ENCODE measurements at places on chromosomes 16 and 17.

- DNase-seq: peak; percentile 88
Measured at GRCh38 chr17:38559051-38559879, 46.5 kb downstream of the SRCIN1 start.

DNA sequence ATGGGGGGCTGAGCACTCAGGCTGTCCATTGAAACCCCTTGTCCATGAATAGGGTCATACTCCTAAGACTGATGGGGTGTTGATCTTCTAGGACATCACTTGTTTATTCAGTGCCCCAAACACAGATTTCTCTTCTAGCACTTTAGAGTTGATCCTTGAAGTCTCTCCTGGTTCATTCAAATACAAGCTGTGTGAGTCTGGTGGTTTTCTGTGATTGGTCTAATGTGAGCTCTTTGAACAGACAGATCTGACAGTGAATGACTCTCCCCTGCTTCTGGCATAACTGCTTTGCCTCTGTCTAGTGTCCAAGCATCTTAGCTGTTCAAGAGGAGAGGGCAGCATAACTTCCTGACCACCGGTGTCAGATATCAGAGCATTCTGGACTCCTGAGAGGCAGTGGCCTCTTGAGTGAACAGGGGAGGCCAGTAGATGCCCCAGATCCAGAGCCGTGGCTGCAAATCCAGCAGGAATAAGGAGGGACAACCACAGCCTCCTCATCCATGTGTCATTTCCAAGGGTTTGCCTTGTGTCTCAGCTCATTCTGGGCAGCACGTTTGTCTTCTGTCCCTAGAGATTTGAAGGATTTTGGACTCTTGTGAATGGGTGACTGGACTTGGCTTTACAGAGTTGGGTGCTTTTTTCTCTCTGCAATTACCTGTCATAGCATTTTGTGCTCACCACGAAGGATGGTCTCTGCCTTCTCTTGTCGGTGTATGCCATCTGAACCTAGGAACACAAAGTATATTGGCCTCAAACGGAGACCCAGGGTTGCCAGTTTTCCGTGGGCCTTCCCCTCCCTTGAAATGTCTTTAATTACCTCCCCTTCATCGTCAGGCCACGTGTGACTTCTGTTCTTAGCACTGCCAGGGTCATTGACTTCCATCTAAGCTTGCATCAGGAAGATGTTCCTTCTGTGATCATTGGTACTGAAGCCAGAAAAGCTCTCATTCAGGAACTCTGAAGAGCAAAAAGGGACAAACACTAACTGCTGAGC, 13.9 kb upstream of the CLEC18C start:
- no peak for DNase-seq

GRCh38 chr17:78341559-78342448, 18.1 kb downstream of the SOCS3 start:
- no peak for DNase-seq

- no peak for DNase-seq
Measured at GRCh38 chr17:51103050-51103449, 17.6 kb downstream of the SPAG9 start.

- no peak for DNase-seq
Measured at GRCh38 chr17:15307710-15308111, 33.7 kb downstream of the TEKT3 start.

GRCh38 chr17:31838636-31839225, 20.3 kb downstream of the COPRS start:
- DNase-seq: no peak

DNA sequence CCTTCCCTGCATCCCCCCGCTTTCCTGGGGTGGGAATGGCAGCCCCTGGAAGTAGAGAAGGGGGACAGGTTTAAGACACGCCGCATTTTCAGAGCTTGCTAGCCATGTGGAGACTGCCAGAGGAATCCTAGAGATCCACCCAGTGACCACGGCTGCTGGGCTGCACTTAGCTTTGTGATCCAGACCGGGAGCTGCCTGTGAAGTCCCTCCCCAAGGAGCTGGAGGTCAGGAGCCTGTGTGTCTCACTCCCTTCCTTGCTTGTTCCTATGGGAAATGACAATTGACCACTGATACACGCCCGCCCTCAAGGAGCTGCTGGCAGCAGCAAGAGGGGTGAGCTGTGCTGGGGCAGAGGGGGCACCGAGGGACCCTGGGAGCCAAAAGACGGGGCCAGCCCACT, 73.7 kb downstream of the SREBF1 start:
- DNase-seq: no peak

DNA sequence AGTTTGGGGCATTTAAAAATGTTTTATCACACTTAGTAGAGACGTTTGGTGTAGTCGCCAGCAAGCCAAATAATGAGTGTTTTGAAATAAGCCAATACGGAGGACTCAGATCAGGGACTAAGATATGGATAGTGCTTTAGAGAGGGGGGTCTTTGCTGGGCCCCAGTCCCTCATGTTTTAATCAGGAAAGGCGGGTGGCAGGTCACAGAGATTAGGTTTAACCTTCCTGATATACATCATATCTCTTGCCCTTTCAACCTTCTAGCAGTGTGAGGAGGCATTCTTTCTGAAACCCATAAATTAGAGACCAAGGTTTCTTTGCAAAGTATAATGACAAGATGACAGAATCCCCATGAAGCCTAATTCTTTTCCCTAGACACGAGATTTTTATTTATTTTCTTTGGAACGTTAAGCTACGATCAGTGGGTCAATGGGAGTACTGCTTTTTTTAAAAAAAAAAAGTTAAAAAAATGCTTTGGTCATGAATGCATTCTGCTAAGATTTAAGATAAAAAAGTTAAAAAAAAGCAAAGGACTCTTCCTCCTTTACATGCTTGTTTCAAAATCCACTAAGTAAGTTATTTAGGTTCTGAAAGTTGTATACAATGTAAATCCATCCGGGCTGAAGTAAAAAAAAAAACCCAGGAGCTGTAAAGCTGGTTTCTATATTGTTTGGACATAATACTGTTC, 572.1 kb upstream of the SALL1 start:
- DNase-seq: no peak

DNA sequence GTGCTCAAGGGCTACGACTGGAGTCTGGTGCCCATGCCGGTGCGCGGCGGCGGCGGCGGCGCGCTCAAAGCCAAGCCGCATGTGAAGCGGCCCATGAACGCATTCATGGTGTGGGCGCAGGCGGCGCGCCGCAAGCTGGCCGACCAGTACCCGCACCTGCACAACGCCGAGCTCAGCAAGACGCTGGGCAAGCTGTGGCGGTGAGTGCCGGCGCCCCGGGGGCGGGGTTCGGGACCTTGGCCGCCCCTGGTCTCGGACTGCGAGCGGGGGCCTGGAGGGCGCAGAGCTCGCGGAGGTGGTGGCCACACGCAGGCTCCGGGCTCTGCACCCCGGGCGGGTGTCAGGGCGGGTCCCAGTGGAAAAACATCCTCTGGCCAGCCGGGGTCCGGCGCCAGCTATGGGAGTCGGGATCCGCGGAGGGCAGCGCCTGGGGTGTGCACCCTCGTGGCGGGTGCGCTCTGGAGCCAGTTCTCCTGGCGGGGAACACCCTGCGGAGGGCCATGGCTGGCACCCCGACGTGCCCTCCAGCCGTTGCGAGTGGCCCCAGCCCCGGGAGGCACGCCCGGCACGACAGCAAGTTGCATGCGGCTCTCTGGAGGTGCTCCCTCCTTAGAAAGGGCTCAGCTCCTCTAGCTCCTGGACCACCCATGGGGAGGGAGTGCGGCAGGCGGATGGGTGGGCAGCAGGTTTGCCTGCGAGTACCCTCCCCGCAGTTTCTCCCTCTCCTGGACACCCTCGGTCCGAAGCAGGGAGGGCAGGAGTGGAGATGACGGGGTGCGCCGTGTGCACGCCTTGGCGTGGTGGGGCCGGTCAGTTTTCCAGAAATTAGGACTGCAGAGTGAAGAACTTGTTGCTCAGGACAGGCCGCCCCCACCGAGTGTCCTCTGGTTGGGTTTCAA, 824 bp downstream of the SOX8 start:
- DNase-seq: no peak

GRCh38 chr17:45096141-45096540, 35.0 kb downstream of the NMT1 start:
- DNase-seq: no peak

DNA sequence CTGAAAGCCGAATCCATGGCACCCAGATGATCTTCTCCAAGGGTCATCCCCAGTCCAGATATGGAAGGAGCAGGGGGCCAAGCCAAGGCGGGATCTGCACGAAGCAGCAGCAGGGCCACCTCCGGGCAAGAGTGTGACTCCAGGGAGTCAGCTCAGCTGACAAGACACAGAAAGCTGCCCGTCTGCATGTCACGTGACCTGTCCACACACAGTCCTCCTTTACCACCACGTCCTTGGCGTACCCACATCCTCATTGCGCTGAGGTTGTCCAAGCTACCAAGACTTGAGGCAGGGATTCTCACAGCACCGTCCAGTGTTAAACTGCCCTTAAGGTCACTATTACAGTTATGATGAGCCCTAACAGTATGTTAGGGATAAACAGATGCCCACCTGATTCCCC, 11.3 kb upstream of the CYTH1 start:
- no peak for DNase-seq

GRCh38 chr17:45171338-45172231, 9.9 kb downstream of the HEXIM2 start:
- DNase-seq: no peak

- no peak for DNase-seq
Measured at GRCh38 chr16:17331071-17331607, 139.6 kb downstream of the XYLT1 start.

DNA sequence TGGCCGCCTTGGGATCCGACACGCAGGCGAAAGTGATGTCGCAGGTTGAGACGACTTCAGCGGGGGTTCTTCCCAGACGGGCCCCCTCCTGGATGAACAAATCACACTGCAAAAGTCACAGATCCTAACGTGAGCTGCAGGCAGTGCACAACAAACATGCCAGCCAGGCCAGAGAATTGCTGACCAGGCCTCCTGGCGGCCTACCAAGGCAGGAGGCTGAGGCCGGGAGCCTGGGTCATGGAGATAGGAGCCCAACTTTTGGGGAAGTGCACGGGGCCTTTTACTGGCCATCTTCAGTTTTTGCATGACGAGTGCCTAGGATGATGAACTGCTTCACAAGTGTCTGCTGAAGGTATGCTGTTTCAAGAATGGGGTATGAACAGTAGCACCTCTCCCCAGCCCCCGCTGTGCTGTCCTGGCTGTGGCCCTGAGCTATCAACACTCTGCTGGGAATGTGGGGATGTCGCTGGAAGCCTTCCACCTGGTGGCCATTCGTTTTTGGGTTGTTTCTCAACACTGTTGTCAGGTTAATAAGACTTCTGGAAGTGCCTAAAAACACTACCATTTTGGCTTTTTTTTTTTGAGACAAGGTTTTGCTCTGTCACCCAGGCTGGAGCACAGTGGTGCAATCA, 12.2 kb upstream of the ROGDI start:
- DNase-seq: no peak

- no peak for DNase-seq
Measured at GRCh38 chr17:29251184-29251583, 4.5 kb downstream of the CRYBA1 start.

DNA sequence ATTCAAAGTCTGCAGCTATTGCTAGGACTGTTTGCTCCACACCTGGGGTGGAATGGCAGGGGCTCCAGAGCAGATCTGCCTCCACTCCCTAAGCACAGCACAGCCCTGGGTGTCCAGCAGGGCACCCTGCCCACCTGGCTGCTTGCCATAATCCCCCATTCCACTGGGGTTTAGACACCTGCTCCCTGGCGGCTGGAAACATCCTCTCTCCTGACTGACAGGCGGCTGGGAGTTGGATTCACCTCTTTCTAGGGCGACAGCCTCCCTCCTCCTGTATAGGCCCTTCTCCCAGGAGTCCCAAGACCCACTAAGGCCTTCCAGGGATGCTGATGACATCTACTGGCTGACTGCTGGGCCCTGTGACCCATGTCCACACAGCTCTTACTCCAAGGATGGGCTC, 18.0 kb downstream of the HDAC5 start:
- DNase-seq: no peak

GRCh38 chr16:4011225-4011939, 104.9 kb downstream of the ADCY9 start:
- no peak for DNase-seq

DNA sequence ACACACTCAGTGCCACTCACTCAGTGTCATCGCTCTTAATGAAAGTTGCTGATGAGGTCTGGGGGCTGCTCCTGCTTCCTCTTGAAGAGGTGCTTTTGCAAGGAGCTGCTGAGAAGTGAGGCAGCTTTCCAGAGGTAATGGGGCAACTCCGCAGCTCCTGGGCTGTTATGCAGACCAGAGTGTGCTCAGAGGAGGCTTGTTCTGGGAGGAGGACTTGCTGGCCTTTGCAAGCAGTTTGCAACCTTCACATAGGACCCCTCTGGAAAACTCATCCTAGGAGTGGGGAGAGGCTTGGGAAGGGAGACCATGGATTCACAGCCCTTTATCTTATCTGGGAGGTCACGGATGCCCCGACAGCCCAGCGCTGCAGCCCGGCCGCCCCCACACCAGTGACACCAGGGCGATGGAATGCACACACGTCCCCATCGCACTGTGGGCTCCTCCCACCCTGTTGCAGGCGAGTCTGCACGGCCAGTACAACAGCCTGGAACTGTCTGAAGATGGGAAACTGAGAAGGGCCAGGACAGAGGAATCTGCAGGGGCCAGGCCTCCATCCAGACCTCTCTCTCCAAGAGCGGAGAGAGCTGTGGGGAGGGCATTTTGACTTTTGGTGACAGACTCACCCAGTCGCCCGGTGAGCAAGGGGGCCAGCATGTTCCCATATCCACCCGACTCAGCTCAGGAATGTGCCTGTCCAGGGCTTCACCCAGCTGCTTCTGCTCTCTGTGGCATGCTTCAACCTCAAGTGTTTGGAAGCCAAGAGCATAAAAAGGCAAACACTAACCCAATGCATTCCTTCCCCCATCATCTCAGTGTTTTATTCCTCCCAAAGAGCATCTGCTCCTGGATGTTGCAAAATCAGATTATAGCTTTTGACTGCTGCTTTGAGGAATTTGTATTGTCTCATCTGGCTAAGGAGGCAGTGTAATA, 78.6 kb upstream of the ZNF469 start:
- DNase-seq: no peak

DNA sequence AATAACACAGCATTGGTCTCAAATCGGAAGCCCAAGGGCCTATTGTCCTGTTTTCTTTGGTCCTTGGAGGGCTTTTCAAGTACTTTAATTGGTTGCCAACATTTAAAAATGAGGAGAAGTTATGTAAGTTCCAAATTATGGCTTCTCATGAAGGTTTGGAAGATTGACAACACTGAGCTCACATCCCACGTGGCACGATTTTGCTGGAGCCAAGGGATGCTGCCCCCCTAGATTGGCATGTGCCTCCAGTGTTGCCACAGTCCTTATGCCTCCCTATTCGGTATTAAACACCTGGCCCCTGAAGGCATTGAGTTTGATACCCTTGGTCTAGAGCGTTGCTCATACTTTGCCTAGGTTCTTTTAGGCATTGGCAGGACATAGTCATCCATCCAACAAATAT, 108.0 kb downstream of the ZNF18 start:
- no peak for DNase-seq

- DNase-seq: no peak
Measured at GRCh38 chr17:16465052-16465312, 27.0 kb downstream of the LRRC75A start.

DNA sequence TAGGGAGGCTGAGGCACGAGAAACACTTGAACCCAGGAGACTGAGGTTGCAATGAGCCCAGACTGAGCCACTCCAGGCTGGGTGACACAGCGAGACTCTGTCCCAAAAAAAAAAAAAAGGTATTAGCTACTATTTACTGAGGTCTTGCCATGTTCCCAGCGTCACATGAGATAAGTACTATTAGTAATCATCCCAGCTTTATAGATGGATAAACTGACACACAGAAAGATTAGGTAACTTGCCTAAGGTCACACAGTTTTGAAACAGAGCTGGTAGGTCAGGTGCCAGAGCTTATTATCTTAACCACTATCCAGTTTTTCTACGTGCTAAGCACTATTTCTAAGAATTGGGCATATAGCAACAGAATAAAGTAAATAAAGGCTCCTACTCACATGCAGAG, 51.6 kb downstream of the TEX14 start:
- no peak for DNase-seq

- DNase-seq: no peak
Measured at GRCh38 chr17:81984773-81985410, 7.5 kb downstream of the ASPSCR1 start.

All from activated CD8-positive, alpha-beta memory T cell treated with anti-CD3 and anti-CD28 coated beads, Interleukin-2, amount 50 U/mL, for 48 hours (primary cell).